NCI-H1105 (cell line): ENCODE measurements at places on chromosomes 2 and 18.

GRCh38 chr2:180722551-180723239 is 257.7 kb upstream of the UBE2E3 start:
- no peak for DNase-seq

DNA sequence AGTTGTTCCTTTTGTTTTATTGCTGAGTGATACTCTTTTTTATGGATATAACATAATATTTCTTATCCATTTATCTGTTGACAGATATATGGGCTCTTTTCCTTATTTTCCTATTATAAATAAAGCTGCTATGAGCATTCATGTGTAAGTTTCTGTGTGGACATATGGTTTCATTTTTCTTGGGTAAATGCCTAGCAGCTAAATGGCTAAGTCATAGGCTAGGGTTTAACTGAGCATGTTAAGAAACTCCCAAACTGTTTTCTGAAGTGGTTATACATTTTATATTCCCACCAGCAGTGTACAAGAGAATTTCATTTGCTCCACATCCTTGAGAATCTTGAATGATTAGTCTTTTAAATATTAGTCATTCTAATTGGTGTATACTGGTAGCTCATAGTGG is 786.6 kb upstream of the CDH2 start:
- no peak for DNase-seq

GRCh38 chr2:32246911-32247310 is 17.8 kb downstream of the NLRC4 start:
- peak; percentile 3 for DNase-seq

DNA sequence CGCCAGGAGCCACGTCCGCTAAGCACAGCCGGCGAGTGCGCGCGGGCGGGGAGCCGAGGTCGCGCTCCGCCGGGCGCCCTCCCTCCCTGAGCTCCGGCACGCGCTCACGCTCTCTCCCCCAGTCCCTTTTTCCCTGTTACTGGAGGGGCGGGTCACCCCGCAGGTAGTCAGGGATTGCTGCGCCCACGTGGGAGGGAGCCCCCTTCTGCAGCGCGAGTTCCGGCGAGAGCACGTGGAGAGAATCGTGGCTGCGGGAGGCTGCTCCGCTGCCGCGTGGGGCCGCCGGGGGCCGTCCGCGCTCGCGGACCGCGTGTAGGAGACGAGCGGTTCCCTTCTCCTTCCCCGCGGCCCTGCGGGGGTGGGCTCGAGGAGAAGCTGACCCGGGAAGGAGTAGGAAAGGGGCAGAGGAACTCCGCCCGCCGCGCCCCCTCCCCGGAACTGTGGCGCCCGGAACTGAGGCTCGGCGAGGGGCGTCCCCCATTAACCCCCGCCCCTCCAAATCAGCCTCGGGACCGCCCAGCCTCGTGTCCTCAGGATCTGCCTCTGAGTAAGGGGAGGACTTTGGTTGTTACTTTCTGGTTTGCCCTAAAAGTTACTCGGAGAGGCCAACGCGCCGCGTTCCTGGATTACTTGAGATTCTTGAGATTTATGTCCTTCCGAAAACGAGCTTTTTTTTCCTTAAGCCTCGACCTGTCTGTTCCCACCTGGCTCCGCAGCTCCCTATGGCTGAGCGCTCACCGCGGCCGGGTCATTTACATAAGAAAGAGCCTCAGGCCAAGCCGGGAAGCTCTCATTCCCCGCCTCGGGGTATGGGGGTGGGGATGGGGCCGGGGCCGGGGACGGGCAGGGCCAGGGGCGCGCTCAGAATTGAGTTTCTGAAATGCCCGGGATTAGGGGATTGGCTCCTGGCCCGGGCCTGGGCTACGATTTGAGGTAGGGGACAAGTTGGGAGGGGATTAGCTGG is 1.1 kb downstream of the HK2 start:
- peak; percentile 44 for DNase-seq

DNA sequence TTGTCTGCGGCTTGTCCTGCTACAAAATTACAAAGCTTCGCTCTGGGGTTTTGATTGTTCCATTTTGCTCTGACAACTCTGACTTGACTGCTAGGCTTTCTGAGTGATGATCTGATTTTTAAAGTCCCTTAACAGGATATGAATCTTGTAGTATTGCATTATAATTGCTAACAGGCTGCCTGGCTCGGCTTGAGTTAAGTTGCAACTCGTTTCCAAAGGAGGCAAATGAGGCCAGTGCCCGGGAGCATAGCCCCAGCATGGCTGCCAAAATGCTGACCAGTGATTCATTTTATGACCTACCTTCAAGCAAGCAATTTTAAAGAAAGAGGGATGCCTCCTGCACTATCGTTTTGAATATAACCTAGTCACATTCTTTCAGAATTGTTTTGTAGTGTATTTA is 135.4 kb downstream of the COL6A3 start:
- no peak for DNase-seq

DNA sequence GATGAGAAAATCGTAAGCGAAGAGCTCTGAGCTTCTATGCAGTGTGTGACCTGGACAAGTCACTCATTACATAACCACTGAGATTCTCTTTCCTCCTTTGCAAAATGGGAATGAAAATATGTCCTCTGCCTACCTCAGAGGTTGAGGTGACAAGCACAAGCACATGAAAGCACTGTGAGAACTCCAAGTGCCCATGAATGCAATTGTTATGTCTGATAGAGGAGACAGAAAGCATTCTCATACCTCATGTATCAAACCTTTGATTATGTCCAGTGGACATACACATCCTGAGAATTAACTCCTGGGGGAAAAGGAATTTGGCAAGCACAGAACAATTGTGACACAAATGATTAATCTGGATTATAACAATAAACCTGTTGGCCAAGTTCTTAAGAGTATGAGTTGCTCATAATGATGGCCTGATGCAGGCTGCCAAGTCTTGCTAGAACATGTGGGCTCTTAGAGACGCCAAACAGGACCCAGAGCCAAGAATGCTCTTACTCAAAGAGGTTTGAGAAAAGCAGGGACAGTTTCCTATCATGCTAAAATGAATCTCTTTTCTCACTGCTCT is 8.5 kb upstream of the RMDN2 start:
- DNase-seq, result no peak

- no peak for DNase-seq
These were observed 46.7 kb upstream of the CREB1 start for GRCh38 chr2:207483066-207483465.

- DNase-seq, result no peak
These were observed 35.5 kb upstream of the SPTBN1 start for GRCh38 chr2:54420524-54421172.

DNA sequence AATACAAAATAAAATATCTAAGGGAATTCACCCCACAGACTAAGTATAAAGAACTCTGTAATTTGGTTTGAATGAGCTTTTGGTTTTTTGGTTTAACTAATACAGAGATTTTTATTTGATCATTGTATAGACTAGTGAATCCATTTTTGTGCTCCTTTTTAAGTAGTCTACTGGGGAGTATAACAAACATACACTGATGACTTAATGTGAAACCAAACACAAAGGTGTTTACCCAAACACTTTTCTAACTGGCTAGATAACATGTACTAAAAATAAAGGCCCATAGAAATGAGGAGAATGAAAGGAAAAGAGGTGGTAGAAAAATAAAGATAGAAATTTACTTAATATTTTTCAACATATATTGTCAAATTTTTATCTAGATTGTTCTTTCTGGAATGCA is 146.0 kb downstream of the NRXN1 start:
- DNase-seq, result no peak

GRCh38 chr18:42326752-42327151 is 371.7 kb downstream of the PIK3C3 start:
- DNase-seq, result no peak

DNA sequence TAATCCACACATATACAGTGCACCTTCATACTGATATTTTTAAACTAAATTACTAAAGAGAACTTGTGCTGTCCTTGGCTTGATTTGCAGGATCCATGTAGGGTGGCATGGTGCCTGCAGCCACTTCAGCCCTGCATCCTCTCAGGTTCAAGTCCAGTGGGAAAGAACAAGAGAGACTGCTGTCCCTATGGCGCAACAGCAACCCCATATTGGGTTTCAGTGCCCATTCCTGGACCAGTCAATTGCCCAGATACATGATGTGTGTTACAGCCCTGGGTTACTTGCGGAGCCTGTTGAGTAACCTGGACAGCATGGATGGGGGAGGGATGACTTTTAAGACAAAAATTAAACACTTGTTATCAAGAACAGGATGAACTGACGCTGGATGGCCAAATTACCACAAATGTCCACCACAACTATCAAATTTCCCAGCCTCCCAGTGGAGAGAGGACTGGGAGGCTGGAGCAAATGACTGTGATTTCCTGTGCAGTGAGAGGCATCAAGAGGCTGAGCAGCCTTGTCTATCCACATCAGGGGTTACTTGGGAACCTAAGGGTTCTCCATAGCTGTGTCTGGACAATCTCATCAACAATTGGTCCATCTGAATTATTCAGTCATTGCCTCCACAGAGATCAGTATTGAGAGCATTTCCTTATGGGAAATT is 162.0 kb downstream of the CAPN13 start:
- DNase-seq, result no peak

DNA sequence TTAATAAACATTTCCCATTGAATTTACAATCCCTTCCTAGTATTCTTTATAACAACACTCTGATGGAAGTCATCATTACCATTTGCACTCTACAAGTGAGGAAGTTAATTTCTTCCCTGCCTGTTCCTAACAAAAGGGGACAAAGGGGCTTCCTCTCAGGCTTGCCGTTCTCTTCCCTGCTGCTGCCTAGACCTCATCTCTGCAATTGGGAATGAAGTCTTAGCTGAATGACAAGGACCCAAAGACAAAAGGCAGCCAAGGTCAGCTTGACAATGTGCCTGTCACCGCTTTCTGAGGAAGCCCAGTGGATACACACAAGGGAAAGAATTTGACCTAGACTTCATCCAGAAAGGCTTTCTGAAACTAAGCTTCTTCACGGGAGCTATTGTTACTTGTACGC is 416.4 kb downstream of the CMPK2 start:
- DNase-seq, result no peak

GRCh38 chr2:239873656-239874635 is 151.2 kb downstream of the NDUFA10 start:
- DNase-seq, result no peak

DNA sequence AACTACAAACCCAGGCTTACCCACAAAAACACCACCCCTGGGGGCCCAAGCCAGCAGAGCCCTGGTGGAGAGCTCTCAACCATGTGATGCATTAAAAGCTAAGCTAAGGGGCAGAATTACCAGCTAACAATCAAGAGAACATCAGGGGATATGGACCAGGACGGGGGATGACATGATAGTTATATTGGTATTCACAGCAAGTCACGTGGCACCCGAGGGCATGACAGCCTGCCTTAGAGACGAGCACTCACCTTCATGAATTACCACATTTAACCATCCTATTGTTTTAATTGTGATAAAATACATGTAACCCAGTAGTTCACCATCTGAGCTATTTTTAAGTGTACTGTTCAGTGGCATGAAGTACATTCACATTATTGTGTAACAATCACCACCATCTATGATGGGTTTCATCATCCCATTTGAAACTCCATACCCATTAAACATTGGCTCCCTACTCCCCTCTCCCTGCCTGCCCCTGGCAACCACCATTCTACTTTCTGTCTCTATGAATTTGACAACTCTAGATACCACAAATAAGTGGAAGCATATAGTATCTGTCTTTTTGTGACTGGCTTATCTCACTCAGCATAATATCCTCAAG is 245.6 kb downstream of the ANAPC1 start:
- no peak for DNase-seq

- DNase-seq, result no peak
These were observed 648.0 kb downstream of the GALR1 start for GRCh38 chr18:77897606-77898005.

- no peak for DNase-seq
These were observed 80.3 kb upstream of the GYPC start for GRCh38 chr2:126575631-126576030.

- no peak for DNase-seq
These were observed 1.9 kb downstream of the LDLRAD4 start for GRCh38 chr18:13220361-13220991.

DNA sequence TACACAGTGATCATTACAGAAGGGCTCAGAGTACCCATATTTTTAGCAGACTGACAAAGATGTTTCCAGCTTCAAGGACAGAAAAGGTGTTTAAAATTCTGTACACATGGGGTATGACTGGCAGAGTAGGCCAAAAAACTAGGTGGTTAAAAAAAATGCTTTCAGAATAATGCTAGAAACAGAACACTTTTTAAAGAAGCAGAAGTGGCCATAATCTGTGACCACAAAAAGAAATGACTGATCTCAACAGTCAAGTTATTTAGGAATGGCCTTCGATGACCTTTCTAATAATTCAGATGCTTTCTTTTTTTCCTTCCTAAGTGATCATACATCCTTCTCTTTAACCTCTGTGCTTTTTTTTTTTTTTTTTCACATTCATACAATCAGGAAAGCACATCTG is 4.1 kb upstream of the AQP4 start:
- DNase-seq, result no peak

DNA sequence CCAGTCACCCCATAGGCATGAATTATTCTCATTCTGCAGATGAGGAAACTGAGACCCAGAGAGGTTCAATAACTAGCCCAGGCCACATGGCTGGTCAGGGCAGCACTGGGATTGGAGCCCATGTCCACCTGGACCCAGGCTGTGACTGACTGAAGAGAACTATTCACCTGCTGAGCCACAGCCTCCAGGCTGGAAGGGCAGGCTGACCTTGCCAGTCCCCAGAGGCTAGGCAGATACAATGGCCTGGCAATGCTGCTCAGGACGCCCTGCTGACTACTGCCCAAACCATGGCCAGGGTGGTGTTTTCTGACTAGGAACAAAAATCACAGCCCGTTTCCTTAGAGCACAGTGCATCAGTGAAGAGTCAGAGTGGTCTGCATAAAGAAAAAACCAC is 36.8 kb downstream of the HS6ST1 start:
- DNase-seq, result no peak

- no peak for DNase-seq
These were observed 34.1 kb downstream of the SS18 start for GRCh38 chr18:26056291-26056690.

- DNase-seq, result no peak
These were observed 43.5 kb upstream of the NXPH2 start for GRCh38 chr2:138823666-138824065.

GRCh38 chr2:74915743-74916142 is 42.7 kb upstream of the POLE4 start:
- DNase-seq, result no peak

- peak; percentile 84 for DNase-seq
These were observed 571 bp upstream of the GPC1 start for GRCh38 chr2:240434728-240435456.

- no peak for DNase-seq
These were observed 369 bp downstream of the CDK5R2 start for GRCh38 chr2:218959761-218960308.

DNA sequence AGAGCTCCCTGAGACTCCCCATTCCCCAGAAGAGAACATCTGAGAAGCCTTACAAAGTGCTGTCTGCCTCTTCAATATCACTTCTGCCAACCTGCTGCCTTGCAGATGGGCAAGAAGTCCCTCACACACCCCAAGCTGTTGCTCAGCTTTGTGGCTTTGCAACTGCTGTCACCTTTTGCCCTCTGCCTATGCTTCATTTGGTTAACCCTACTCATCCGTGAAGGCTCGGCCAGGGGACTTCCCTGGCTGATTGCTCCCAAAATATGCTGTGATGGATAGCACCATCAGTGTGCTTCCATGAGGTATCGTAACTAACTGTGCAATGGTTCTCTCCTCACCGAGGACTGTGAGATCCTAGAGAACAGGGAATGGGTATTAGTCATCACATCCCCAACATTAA is 88.9 kb upstream of the CYP1B1 start:
- DNase-seq, result no peak

GRCh38 chr18:6746386-6746960 is 17.0 kb downstream of the ARHGAP28 start:
- no peak for DNase-seq

- DNase-seq, result no peak
These were observed 235.2 kb downstream of the ZNF385B start for GRCh38 chr2:179626261-179626660.

- DNase-seq, result no peak
These were observed 6.7 kb upstream of the CHCHD5 start for GRCh38 chr2:112577756-112578155.
